ENCODE measurements at places on chromosomes 5 and 9.

GRCh38 chr5:89983216-89983615, 426.3 kb downstream of the CETN3 start:
- no peak for DNase-seq

DNA sequence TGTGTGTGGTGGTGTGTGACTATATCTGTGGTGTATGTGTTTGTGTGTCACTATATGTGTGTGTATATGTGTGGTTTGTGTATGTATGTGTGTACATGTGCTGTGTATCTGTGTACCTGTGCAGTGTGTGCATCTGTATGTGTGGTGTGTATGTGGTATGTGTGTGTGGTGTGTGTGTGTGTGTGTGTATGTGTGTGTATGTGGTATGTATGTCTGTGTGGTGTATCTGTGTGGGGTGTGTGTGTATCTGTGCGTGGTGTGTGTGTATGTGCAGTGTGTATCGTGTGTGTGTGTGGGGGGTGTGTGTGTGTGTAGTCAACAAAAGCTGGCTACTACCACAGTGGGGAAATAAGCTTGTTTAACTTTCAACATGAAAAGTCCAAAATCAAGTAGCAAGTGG, 31.6 kb upstream of the TENT4A start:
- DNase-seq: no peak

DNA sequence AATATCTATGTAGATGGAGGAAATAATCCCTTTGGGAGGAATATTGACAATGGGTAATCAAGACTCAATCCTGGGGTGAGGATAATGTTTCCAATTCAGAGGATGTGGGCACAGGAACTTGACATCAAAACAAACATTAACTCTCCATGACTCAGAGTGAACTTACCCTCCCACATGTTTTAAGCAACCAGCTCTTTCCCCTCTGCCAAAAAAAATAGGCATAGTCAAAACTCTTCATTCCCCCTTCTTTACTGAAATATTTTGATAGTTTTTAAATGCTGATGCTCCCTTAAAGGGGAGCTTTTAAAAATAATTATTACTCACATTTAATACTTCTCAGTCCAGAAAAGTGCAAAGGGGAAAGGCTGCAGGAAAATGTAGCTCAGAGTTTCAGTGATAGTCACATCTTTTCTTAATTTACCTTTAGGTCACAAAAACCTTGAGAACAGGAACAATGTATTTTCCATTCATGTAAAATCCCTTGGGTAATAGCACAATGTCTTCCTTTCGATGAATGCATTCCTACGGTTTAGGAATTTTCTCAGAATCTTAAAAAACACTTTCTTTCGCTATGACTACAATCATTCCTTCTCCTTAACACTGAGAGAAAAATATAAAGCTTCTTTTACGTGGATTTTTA, 298.4 kb upstream of the GRAMD2B start:
- DNase-seq: no peak

DNA sequence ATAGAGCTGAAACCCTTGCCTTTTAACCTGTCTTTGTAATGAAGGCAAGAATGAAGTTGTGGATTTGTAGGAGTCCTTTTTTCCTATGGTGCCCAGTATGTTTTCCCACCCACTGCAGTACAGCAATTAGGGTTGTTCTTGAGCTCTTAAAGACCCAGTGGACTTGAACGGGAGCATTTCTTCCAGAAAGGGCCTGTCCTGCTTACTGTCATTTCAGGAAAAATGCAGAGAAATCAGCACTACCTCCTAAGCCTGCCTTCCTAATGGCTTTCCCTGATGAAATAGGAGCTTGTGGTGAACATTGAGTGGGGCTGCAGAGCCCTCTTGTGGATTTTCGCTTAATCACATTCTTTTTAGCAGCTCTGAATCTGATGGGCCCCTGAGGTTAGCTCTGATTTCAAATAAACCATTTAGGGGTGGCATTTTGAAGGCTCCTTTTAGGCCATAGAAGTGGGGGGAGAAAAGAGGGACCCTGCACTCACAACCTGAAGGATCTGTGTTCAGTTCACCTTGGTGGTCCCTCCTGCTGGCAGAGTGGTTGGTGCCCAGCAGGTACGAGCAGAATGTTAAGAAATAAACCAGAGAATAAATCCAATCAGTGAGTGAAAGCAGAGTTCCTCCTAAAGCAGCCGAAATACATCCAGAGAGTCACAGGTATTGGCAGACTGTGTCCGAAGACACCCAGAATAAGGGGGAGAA, 188.0 kb upstream of the KLF9 start:
- peak; percentile 43 for DNase-seq

- no peak for DNase-seq
Observed at GRCh38 chr5:168798065-168799023, 219.2 kb upstream of the PANK3 start.

DNA sequence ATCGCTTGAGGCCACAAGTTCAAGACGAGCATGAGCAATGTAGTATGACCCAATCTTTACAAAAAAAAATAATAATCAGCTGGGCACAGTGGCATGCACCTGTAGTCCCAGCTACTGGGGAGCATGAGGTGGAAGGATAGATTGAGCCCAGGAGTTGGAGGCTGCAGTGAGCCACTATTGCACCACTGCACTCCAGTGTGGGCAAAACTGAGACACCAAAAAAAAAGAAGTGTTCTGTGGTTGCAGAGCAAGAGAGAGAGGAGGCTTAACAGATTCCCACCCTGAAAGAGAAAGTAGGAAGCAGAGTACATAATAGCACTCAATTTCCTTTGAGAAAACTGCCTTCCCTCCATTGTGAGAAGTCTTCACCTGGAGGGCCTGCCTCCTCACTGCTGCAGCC, 52.6 kb downstream of the ALDH7A1 start:
- DNase-seq: no peak

GRCh38 chr5:159456722-159457465, 126.6 kb upstream of the IL12B start:
- DNase-seq: peak; percentile 24

DNA sequence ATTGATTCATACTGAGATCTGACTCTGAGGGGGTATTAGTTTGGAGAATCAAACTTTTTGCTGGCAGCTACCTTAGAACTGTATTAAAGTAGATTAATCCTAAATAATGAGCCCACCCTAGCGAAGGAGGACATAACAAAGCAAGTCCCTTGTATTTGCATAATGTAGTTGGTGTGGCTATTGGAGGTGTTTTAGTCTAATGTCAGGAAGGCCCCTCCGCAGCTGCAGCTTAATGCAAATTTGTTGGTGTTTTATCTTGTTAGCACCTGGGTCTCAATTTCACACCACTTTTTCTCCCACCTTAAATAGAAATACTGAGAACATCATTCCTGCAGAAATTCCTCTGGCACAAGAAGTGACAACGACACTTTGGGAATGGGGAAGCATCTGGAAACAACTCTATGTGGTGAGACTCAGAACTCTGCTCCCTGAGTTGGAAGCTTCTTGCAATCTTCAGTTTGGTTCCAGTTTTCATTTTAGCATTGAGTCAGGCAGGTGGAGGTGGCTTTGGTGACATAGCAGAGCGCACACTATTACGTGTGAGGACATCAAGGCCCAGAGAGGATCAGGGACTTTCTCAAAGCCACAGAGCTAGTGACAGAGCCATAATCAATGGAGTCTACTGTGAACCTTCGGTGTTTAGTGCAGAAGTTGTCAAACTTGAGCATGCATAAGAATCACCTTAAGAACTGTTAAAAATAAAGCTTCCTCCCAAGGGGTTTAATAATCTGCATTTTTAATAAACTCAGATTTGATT, 33.9 kb downstream of the DOCK2 start:
- DNase-seq: no peak

DNA sequence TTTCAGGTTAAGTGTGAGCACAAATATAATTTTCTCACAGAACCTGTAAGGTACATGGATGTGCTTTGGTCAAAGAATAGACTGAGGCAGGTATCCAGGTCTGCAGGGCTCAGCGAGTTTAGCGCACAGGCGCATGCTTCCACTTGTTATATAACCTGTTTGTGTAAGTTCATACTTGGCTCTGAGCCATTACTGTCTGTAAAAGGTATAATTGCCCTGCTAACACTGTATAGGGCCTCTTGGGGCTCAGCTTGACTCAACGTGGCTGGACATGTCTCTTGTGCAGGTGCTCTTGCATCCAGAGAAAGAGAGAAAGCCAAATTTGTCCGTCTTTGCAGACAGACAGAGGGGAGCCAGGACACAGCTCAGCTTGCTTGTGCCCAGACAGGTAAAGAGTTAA, 759.6 kb downstream of the MTRR start:
- DNase-seq: no peak

DNA sequence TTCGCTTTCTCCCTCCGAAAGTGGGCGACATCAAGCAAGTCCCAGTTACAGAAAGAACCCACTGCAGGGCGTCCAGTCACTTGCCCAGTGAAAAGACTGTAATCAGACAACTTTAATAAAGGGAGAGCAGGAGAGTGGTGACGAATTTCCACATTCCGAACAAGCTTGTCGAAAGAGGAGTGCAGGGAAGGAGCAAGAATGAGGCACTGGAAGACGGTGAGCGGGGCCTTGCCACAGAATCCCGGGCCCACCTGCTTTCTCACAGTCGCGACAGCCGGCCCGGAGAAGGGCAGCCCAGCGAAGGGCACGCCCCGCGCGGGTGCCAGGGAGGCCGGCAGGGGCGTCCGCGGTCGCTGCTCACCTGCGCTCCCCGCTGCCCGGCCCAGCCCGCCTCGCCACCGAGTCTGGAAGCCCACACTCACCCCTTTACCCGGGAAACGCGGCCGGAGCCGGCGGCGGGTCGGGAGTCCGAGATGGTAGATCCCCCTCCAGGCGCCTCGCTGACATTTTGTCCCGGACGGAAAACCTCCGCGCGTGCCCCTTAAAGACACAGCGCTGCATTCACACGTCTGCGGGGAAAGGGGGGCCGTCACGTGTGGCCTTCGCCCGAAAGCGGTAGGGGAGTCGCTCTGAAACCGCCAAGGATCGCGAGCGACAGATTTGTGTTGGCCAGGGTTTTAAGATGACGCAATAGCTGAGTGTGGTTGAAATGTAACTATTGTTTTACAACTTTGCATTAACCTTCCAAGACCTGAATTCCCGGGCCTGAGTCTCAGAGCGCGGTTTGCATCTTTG, at the start of gene ZBED3:
Gene ZBED3, minus strand, starts transcription at position 597 of the 795 bp plus-strand sequence. CDS start 9,407 bp downstream, outside the sequence.
- peak; percentile 60 for DNase-seq

DNA sequence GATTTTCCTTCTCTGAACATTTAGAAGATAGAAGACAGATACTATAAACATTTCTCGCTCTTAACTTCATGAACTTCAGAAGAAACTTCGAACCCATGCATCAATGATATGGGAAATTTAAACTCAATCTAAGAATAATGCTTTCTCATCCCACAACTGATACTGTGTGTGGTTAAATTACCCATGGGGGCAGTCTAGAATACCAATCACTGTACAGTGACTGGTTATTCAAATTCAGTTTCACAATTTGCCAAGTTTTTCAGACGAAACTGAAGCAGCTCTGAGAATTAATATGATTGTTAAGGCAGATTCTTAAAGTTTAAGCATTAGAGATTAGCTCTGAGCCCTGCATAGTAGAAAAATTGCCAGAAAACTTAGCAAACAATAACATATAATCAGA, 431.0 kb downstream of the SH3GL2 start:
- DNase-seq: no peak

GRCh38 chr5:91016954-91017700, 366.0 kb downstream of the ARRDC3 start:
- no peak for DNase-seq

GRCh38 chr5:138011991-138012390, 20.9 kb downstream of the FAM13B start:
- DNase-seq: no peak

GRCh38 chr5:172345881-172346280, 62.3 kb upstream of the UBTD2 start:
- DNase-seq: no peak

DNA sequence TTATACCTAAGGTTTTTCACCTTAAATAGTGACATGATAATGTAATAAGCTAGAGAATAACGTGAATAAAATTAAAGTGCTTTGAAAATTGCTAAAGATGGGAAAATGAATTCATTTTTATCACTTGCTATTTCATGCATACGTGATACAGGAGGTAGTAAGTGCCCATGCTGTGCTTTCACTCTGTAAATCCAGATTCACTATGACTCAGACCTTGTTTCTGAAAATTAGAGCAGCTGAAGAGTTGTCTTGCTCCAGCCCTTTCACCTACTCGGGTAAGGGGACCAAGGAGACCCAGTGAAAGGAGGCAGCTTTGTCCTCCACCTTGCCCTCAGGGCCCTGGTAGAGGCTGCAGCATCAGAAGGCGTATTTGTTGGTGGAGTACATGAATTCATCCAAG, 87.9 kb downstream of the ANKH start:
- no peak for DNase-seq

DNA sequence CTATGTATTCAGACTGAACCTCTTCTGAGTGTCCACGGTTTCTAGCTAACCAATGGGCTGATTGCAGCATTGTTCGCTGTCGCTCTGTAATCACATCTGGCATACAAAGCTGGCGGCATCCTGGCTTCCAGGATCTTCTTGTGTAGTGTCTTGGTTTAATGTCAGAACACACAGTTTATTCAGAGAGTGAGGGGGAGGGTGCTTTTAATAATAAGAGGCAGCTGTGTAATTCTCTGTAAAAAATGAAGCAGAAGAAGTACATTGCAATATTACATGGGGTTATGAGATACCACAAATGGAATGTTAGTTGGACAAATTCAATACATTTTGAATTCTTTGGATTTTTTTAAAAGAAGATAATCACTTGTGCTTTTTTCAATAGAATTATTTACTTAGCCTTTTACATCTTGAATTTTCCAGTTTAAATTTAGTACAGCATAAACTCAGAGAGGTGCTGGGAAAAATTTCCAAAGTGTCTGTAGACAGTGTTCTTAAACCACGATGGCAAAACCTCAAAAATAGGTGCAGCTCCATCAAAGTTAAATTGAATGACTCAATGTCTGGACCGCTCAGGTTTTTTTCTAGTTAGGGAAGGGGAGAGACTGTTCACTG, 206.0 kb downstream of the PCSK1 start:
- DNase-seq: no peak

DNA sequence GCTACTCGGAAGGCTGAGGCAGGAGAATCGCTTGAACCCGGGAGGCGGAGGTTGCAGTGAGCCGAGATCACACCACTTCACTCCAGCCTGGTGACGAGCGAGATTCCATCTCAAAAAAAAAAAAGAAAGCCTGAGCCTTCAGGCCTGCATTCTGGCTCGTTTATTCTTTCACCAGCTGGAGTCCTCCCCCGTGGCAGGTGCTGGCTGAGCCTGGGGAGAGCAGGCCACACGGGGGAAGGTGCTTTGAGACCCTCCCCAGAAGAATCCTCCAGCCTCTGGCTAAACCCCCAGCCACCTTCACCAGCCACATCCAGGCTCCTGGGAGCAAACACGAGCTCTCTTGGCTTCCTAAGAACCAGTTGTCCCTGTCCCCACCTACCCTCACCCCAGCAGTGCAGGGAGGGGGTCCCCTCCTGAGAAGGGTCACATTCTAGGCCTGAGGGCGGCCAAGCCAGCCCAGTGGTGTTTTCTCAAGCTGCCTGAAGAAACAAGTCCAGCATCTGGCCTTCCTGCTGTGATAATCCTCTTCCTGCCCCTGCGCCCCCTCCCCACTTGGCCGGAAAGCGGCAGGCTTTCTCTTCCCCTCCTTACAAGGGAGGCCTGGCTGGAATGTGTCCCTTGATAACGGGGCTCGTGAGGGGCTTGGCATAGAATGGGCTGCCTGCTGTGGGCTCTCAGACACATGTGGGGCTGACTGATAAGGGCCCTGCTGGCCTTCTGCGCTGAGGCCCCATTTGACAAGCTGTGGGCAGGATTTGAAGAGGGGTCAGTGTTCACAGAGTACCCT, 41.5 kb downstream of the PLPP7 start:
- no peak for DNase-seq

All from activated CD8-positive, alpha-beta memory T cell treated with anti-CD3 and anti-CD28 coated beads, Interleukin-2, amount 50 U/mL, for 4 hours (primary cell).